NCI-H526 (cell line): ENCODE measurements at places on chromosomes 7 and 10.

DNA sequence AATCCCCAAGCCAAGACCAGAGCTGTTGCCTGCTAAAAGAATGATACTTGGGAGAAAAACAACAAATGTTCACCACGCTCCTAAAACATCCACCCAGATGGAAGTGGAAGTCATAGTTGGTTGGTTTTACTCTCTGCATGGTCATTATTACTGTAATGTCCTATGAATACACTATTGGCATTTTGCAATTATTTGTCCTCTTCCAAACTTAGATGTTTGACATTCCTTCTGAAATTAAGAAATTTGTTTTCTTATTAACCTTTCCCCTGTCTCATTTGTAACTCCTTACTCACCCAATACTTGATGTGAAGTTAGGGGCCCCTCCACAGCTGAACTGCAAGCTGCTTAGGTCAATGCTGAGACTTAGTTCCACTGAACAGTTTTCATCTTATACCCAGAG, 383.3 kb downstream of the INHBA start:
- no peak for DNase-seq

- DNase-seq = no peak
Measured at GRCh38 chr7:43313628-43314378, 201.4 kb downstream of the HECW1 start.

- peak; percentile 89 for DNase-seq
Measured at GRCh38 chr7:11760372-11760771, 71.6 kb downstream of the THSD7A start.

DNA sequence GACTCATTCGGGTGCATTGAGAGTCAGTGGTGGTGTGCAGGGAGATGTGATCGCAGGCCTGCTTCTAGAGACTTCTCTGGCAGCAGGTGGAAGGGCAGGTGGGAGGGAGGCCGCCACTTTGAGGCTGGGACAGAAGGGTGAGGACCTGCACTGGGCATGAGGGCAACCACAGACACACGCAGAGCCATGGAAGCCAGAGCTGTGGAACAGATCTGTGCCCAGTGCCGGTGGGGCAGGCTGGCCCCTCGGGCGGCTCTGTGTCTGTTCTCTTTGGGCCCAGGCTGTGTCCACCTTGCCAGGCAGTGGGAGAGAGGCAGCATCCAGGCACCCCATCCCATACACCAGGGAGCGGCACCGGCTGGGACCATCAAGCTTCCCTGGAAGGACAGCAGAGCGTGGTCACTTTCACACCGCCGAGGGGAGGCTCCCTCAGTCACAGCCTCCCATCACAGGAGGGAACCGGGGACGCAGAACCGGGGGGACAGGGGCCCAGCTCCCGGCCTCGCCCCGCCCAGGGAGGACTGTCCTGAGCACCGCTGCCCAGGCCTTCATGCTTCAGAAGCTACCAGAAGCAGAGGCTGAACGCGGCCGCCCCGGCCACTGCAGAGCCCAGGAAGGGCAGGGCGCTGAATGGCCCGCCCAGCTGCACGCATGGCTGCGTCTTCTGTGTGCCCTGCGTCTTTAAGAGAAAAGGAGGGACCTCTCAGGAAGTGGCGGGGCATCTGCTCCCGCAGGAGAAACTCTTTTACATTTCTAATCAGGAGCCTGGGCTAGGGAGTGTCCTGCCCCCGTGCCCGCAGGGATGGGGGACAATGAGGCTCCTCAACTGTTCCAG, 32.1 kb downstream of the EN2 start:
- DNase-seq = no peak

DNA sequence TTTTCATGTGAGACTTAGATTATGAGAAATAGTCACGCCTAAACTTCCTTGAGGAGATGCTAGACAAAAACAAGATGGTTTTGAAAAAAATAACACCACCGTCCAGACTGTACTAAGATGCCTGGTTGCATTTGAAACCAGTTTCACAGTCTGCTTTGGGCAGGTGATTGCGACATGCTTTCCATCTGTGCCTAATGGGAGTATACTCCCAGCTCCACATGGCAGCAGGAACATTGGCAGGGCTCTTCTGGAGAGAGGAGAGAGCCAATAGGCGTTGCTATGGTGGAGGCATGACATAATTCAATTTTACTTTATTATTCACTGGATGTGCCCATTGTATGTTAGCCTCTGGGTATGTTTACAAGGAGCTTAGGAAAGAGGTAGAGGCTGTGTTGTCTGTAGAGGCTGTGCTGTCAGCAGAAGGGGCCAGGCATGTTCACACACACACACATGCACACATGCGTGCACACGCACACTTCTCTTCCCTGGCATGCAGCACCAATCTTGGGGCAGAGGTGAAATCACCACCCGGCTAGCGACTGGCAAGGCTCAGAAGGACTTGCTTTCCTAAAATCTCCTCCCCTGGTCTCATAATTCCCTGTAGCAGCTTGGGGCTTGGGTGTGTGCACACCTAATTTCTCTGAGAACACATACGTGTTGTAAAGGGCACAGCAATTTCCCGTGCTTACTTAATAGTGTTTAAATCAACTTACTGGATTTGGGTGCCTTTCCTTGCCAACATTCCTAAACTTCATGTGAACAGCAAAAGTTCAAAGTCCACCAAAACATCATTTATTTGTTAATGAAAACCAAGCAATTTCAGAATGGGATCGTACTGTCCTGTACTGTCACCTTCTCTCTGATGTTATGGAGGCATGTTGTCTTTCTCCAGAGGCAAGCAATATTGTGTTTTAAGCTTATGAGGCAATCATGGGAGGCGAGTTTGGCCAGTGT, 162.1 kb downstream of the TCF7L2 start:
- DNase-seq = no peak

DNA sequence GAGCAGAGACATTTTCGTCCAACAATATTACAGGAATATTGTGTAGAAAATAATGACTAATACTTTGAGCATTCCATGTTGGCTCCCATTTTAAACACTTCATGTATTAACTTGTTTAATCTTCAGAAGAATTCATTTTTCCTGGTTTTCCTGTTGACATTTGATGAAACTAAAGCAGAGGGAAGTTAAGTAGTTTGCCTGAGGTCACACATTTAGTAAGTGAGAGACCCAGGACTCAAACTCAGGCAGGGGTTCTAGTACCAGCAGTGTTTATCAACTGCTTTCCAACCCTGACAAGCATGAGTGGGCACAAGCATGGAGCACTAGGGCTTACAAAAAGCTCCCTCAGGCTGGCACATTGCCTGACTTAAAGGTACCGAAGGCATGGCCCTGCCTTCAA, 719.1 kb downstream of the AUTS2 start:
- DNase-seq = no peak

- no peak for DNase-seq
Measured at GRCh38 chr7:45454771-45455170, 119.4 kb upstream of the ADCY1 start.

- DNase-seq = no peak
Measured at GRCh38 chr10:24363070-24363469, 154.1 kb downstream of the KIAA1217 start.

DNA sequence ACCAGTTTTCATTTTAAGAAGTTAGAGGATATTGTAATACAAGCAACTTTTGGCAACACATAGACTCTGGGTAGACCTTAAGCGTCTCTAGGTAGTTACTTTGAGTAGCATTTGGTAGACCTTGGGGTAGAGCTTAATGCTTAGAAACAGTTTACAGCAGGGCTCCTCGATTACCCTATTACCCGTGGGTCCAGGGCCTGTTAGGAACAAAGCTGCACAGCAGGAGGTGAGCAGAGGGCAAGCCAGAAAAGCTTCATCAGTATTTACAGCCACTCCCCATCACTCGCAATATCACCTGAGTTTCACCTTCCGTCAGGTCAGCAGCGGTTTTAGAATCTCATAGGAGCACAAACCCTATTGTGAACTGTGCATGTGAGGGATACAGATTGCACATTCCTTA, 173.5 kb downstream of the TSPAN12 start:
- no peak for DNase-seq

DNA sequence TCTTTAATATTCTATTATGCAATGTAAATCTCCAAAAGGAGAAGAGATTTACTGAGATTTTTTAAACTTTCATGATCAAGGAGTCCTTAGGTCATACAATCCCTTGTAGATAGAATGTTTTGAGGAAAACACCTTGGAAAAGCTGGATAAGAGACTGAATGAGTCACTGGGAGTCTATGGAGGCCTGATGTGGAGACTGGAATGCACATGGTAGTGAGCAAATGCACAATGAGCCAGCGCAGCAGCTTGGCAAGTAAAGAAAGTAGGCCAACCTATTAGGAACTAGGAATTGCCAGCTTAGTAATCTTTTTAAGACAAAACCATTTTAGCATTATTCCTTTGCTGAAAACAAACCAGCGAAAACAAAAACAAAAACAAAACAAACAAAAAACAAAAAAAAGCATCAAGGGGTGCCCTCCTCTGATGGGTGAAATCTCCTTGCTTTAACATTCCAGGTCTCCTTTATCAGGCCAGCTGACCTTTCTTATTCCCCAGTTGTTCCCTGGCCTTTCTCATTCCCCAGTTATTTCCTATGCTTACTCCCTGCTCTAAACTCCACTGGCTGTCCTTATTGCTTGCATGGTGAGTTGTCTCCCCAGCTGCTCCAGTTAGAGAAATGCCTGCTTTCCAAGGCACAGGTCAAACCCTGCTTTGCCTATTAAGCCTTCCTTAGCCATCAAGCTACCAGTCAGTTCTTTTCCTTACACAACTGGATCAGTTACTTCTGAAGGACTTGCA, 135.8 kb downstream of the PLCE1 start:
- DNase-seq = no peak

DNA sequence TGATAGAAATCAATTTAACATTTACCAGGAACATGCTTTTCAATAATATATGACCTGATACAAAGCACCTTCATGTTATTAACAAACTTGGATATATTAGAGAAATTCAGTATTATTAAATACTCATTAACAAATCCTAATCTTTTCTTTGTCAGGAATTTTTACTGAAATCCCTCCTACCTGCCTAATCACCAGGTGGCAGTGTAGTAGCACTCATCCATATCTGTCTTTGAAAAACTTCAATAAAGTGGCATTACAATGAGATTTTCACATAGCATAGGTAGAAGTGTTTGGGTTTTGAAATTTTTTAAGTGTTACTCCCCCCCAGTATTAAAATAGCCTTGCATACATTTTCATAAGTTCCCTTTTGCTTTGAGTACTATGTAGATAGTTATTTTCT, 1246.6 kb upstream of the LRRN3 start:
- peak; percentile 42 for DNase-seq

- peak; percentile 71 for DNase-seq
Measured at GRCh38 chr10:32346551-32347362, at the start of gene EPC1. EPC1 (minus strand) TSS chr10:32347158; CDS start chr10:32346915, 243 bp downstream.

GRCh38 chr7:19107356-19108146, 9.9 kb downstream of the TWIST1 start:
- no peak for DNase-seq

GRCh38 chr10:79138449-79139123, 69.8 kb downstream of the ZMIZ1 start:
- DNase-seq = no peak

- no peak for DNase-seq
Measured at GRCh38 chr7:111827863-111828504, 265.7 kb upstream of the IMMP2L start.

DNA sequence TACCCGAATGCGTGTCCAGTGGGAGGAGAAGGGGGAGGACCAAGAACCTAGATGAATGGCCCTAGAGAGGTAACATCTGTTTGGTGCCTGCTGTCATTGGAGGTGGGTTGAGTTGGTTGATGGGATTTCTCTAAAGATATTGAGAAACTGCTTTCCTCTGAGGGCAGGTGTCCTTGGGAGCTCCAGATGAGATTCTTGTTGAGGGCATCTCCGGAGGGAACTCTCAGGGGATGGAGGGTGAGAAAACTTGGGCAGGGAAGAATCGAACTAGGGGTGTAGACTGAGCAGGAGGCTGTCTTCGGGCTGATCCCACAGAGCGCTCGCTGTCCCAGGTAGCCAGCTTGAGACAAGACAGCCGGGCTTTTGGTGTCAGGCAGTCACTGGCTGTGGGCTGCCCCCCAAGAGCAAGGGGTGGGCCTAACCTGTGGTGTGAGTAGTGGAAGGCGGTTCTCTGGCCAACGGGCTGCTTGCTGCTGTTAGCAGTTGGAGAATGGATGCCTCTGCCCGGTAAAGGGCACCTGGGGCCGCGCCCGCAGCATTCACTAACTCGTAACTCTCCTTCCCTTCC, 3.7 kb downstream of the IRF5 start:
- DNase-seq = no peak

DNA sequence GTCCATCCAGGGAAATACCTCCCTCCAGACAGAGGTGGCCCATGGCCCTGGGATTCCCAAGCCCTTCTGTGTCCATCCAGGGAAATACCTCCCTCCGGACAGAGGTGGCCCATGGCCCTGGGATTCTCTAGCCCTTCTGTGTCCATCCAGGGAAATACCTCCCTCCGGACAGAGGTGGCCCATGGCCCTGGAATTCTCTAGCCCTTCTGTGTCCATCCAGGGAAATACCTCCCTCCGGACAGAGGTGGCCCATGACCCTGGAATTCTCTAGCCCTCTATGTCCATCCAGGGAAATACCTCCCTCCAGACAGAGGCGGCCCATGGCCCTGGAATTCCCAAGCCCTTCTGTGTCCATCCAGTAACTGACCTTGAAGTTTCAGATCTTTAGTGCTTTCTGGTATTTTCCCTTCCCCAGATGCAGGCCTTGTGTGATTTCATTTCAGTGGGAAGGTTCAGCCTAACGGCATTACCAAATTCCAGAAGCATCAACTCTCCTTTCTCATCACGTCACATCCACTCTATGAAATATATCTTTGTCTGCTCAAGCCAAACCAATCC, 28.8 kb upstream of the DIP2C start:
- no peak for DNase-seq

DNA sequence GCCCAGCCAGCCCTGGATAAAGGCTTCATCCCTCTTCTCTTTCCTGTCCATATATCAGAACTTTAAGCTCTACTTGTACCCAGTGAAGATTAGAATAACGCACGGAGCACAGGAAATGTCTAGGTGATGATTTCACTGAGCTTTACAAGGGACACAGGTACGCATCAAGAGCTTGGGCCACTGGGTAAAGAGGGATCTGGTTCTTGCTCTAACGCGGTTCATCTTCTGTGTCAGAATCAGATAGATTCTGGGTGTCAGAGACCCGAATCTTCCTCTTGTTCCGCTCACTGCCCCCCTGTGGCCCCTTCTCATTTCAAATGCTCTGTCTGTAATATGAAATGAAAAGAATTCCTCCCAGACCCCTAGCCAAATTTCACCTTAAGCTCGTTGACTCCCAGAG, 24.7 kb downstream of the IL2RA start:
- DNase-seq = no peak

GRCh38 chr10:127424594-127425264, 124.4 kb upstream of the NPS start:
- DNase-seq = no peak

DNA sequence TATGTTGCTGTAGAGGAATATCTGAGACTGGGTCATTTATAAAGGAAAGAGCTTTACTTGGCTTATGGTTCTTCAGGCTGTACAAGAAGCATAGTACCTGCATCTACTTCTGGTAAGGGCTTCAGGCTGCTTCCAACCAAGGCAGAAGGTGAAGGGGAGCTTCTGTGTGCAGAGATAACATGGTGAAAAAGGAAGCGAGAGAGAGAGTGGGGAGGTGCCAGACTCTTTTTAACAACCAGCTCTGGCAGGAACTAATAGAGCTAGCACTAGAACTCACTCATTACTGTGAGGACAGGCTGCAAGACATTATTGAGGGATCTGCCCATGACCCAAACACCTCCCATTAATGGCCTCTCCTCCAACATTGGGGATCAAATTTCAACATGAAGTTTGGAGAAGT, 94.5 kb downstream of the KIF20B start:
- DNase-seq = no peak
